ENCODE measurements at places on chromosomes 5 and 9.

DNA sequence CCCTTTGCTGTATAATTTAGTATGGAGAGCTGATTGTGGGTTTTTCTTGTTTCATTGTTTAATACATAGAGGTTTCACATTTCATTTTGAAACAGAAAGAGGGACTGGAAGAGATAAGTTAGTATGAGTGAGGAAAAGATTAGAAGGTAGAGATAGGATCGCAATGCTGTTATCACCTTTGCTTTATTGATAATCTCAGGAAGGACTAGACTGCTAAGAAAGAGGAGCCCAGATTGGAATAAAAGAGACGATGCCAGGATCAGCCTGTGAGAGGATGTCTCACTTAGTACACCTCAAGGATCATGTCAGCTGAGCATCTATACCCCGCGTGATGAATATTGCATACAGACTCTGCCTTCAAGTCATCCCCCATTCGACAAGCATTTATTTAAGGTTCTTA, 178.0 kb upstream of the DMAC1 start:
- no peak for DNase-seq

GRCh38 chr9:133233681-133234432, 24.8 kb upstream of the OBP2B start:
- DNase-seq, result peak; percentile 30

DNA sequence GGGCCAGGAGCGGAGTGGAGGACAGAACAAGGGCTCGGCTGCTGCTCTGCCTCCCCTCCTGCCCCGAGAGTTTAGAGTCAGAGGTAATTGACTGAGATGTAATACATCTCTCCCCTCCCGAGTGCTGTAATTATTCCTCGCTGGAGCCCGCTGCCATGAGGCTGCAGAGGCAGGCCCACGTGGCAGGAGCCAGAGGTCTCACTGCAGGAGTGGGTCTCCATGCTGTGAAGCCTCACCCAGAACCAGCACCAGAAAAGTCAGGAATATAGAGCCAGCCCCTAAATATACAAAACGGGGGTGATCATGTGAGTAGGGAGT, 2.5 kb downstream of the FAM163B start:
- no peak for DNase-seq

- DNase-seq, result no peak
Observed at GRCh38 chr9:116686693-116687073, 422 bp upstream of the TRIM32 start.

- no peak for DNase-seq
Observed at GRCh38 chr5:152124409-152125041, 199.9 kb upstream of the GLRA1 start.

- DNase-seq, result no peak
Observed at GRCh38 chr9:97752274-97752673, 55.1 kb upstream of the XPA start.

GRCh38 chr5:6175172-6175854, 203.0 kb downstream of the MED10 start:
- no peak for DNase-seq

- no peak for DNase-seq
Observed at GRCh38 chr9:113911850-113912557, 35.9 kb downstream of the ZNF618 start.

DNA sequence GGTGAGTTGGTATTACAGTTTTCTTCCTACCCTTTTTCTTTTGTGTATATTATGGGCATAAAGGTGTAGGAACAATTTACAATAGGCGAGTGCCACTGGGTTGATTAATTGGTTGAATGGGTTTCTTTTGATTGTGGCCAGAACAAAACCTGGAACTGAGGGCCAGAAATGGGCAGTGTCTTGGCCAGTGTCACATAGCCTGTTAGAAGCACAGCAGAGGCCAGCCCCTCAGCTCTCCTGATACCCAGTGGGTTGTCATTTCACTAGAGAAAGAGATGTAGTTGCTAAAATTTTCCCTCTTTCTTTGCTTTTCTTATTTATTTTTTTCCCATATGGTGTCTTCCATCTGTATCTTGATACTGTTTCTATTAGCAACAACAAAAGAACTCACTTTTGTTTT, 38.8 kb upstream of the SEMA6A start:
- no peak for DNase-seq

DNA sequence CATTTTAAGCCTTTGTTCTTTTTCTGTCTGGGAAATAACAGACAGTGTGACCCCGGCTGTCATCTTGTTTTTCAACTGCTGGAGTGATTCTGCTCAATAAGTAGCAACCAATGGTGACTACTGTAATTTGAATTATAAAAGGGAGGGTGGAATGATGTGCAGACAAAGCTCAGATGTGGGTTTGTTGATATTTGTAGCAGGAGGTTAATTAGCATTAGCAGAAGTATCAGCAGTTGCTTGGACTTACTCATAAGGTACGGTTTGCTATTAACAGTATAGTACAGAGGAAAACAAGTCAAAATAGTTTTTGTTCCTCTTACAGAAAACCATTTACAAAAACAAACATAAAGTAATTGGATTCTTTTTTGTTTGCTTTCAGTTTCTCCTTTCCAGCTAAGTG, 140.4 kb downstream of the TUSC1 start:
- DNase-seq, result no peak

DNA sequence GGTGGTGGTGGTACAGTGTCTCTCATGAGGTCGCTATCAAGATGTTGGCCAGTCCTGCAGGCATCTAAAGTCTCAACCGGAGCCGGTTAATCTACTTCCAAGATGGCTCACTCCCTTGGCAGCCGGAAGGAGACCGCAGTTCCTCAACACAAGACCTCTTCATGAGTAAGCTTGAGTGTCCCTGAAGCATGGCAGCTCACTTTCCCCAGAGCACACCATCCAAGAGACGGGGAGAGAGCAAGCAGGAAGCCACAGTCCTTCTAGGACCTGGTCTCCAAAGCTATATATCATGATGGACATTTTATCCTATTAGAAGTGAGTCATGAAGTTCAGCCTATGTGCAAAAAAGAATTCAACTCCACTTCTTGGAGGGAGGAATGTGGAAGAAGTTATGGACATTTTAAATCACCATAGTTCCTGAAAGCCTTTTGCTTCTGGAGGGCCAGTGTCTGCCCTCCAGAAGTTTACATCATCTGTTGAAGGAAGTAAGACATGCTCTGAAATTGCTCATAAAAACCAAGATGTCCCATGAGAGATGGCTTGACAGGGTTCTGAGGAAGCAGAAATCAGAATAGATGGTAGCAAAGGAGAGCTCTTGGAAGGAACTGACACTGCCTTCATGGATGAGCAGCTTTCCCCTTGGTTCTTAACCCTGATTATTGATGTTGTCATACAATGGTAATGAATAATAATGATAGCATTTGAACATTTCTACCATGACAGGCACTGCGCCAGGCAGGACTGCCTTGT, 21.3 kb downstream of the GALNT10 start:
- peak; percentile 83 for DNase-seq

DNA sequence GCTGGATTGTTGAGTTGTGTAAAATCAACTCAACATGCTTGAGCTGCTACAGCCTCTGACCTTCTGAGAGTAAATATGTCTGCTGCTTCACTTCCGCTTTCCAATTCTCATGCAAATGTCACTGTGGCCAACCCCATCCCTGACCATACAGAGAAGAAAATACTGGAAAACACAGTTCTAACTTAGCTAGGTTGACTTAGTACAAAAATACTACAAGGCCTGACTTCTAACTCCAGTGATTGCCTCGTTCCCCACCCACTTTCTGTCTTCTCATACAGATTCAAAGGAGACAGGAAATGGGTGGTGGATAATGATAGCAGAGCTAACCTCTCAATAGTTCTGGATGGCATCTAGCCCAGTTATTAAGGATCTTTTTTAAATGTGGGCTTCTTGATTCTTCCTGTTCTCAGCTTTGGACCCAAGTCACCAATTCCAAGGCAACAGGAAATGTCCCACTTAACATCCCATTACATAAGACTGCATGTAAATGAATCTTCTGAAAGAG, 226.6 kb upstream of the SLC24A2 start:
- no peak for DNase-seq
